Substantia nigra (tissue), 51 donors: ENCODE measurements at places on chromosomes 11 and 22.

- peak; percentile 89 for DNase-seq
These were observed 5.6 kb upstream of the SH3BP1 start for GRCh38 chr22:37633625-37634416.

- no peak for DNase-seq
These were observed 7.3 kb downstream of the DDI1 start for GRCh38 chr11:104043678-104044239.

DNA sequence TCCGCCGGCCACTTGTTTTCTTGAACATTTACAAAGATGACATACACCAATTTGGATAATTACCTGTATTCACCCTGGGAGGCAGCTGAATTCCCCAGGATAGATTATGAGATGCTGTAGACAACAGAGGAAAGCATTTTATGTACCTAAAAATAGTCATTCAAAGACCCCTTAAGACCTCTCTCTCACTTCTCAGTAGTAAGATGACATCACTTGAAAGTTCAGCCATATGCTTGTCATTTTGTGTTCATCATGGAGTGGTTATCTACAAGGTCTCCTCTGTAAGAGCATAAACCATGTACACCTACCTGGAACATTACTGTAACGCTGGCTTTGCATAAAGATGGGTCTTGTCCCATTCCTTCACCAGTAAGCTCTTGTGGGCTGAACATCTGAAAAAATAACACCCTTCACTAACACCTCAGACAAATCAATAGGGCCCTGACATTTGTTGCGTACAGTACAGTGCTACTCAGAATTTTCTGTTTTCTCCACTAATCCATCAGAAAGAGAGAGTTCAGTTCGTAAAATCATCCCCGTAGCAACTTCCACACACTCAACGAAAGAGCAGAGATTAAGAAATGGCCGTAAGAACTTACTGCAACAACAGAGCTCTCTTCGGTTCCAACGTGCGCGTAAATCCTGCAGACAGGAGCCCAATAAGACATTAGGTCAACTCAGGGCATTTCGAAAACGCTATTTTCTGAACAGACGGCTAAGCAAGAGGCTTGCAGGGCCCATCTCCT, 15.6 kb upstream of the WDR74 start:
- DNase-seq: no peak

DNA sequence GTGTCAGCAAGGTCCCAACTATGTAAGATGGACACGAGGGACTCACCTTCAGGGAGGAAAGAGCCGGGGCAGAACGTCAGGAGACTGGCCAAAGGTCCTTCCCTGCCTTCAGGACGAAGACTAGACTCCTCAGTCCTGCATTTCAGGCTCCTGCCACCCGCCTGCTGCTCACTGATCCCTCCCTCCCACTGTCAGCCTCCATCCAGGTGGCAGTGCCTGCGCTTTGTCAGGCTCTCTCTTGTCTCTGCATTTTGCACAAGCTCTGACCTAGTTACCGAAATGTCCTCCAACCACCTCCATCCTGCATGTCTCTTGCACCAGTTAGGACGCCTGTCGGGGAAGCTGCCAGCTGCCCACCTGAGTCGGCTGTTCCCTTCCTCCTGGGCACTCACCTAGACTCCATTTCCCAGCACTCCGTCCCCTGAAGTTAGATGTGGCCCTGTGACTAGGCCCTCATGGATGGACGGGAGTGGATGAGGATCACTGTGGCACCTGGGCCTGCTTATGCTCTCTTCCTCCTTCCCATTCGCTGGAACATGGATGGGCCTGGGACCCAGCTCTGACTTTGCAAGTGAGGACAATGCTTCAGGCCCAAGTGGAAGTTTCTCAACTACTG, 8.0 kb downstream of the B3GNT6 start:
- no peak for DNase-seq

GRCh38 chr22:44442186-44442815, 55.7 kb downstream of the RTL6 start:
- DNase-seq: no peak
